NB4 (cell line): ENCODE measurements at places on chromosomes 6 and 20.

DNA sequence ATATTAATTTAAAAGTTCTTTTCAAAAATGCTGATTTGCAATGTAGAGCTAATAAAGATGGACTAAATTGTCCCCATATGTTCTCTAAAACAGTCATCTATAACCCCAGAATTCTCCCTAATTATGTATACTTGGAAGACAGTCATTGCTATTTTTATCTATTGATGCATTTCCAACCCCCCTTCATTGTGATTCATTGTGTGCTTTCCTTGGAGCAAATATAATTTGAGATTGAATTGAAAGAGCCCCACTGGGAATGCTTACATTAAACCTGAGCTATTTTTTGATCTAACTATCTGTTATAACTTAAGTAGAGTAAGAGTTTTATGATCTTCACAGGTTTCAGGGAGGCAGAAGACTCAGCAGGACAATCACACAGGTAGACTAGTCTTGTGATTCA, 73.7 kb upstream of the PTCHD4 start:
- DNase-seq = no peak

- no peak for DNase-seq
Measured at GRCh38 chr6:25590986-25591385, 61.0 kb upstream of the SCGN start.

DNA sequence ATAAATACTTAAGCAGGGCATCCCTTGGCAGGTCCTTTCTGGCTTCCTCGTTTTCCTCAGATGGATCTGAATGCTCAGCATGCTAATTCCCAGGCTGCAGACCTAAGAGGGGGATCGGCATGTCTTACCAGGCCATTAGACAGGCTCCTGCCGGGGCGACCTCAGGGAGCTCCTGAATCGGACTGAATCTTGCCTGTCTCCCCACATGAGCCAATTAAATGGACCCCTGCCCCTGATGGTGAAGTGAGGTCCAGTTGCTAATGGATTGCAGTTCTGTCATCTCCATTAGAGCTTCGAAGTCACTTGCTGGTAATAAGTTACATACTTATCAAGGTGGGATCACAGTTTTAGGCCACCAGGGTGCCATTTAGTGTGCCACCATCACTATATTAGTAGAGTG, 51.4 kb downstream of the NOL4L start:
- no peak for DNase-seq

DNA sequence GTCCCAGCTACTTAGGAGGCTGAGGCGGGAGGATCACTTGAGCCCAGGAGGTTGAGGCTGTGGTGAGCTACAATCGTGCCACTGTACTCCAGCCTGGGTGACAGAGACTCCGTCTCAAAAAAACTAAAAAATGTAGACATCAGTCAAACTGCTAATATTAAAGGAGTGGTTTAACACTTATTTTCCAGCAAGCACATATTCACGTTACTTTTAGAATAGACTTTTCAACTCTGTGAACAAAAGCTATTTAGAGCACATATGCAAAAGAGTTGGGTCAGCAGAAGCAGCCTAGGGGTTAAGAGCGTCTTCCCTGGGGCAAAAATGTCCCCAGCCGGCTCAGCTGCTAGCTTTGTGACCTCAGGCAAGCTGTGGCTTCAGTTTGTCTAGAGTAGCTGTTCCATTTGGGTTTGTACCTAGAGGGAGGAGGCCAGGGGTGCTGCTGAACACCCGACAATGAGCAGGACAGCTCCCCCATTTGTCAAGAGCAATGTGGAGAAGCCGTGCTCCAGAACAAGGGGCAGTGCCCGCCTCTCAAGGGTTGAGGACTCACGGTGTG, 62.5 kb upstream of the PTGIS start:
- no peak for DNase-seq

DNA sequence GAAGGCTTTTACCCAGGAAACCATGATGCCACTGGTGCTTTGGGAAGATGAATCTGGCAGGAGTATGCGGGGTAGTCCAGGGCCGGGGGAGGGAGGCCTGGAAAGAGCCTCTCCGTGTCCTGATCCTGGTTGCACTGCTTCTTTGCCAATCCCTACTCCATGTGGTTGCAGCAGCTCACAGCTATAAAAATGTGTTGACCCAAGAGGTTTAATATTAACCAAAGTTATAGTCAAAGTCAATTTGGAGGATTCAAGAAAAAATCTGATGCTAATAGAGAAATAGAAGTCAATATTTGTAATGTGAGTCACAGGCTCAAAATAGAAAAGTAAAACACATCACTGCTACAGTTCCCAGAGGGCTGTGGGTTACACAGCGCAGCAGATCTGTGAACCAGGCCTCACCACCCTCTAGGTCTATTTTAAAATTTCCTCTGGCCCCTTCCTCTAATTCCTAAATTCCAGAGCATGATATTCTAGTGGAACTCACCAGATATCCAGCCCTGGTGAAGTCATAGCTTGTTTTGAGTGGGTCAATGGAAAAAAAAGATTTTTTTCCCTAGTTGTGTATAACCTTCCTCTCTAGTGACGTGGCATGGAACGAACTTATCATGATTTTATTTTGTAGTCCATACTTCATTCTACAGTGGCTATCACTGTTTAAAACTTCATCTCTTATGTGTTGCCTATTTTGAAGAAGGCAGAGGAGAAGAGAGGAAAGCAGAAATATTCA, 63.2 kb upstream of the BMP2 start:
- DNase-seq = no peak
